Inflammatory macrophage (primary cell): ENCODE measurements at places on chromosomes 12 and 14.
A peak's percentile ranks its signal among the peaks of the same experiment; 100 is the strongest.

DNA sequence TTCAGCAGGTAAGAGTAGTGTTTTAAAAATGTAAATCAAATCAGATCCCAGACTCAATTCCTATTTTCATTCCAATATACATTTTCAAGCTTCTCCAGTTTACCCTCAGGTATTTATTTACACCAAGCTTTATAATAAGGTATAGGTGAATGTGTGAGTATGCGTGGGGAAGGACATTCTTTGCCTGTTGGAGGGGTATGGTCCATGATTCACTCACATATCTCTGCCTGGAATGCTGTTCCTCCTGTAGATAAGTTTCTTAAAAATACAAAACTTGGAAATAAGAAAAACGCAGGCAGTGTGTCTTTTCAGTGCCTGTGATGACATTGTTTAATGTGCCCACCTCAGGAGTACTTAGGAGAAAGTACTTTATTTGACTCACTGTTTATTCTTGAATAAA lies 118.6 kb downstream of the CCDC91 start:
- DNase-seq, result no peak

- no peak for DNase-seq
Observed at GRCh38 chr12:39393179-39393578, 49.7 kb downstream of the KIF21A start.

DNA sequence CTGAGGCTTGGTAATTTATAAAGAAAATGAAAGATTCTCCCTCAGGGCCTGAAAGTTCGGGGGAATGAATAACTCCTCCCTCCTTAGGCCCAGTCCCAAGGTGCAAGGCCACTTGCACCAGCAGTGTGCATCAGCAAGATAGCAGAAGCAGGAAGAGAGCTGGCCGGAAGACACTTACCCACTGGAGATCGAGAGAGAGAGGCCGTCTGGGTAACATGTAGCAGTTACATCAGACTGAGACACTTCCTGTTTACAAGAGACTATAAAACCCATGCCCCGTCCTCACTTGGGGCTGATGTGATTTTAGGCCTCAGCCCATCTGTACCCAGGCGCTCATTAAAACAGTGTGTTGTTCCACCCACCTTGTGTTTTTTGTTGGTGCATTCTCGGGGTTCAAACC lies 85.2 kb downstream of the TMTC3 start:
- DNase-seq, result no peak

GRCh38 chr14:94045563-94046345 lies 19.6 kb downstream of the OTUB2 start:
- no peak for DNase-seq

- no peak for DNase-seq
Observed at GRCh38 chr12:12540261-12541013, 22.2 kb downstream of the DUSP16 start.

DNA sequence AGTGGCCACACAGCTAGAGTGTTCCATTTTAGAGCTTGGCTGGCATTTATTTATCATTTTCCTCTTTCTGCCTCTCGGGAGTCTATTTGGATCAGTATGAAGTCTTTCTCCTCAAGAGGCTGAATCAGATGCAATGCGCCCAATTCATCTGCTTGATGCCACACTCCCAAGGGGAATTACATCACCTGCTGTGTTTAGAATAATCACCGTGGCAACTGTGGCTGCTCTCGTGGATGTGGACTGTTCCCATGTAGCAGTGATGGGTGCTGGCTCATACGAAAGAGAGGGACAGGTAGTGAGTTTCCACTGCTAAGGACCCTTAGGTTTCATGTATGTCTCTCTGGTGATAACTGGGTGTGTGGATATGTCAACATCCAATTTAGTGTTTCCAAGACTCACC lies 70.7 kb downstream of the SRRM4 start:
- DNase-seq, result no peak

DNA sequence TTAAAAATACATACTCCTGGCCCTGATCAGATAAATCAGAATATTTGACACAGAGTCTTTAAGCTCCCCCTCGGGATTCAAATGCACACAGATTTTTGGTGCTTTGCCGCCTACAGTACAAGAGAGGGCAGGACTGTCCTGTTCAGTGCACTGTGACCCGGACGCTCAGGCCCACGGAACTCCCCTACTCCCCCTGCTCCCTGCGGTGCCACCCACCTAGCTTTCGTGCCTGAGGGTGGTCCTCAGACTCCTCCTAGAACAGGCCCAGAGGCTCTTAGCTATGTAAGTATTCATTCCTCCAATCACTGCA lies 13.7 kb upstream of the SERPINA3 start:
- no peak for DNase-seq

GRCh38 chr14:99644035-99644587 lies 818 bp upstream of the HHIPL1 start:
- no peak for DNase-seq

DNA sequence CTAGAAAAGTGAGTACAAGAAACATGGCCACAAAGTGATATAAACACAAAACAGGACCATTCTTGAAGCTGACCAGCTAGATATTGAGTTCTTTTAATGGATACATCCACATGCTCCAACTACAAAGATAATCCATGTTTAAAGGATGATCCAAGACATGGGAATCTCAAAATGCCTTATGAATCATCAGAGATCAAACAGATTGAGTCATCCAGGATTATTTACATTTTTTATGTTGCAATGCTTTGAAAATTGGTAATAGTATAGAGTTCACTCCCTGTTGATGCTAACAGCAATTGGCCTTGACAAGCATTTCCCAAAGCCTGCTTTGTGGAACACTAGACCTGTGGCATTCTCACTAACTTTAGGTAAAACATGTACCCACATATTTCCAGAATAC lies 293.0 kb upstream of the TBX3 start:
- no peak for DNase-seq

DNA sequence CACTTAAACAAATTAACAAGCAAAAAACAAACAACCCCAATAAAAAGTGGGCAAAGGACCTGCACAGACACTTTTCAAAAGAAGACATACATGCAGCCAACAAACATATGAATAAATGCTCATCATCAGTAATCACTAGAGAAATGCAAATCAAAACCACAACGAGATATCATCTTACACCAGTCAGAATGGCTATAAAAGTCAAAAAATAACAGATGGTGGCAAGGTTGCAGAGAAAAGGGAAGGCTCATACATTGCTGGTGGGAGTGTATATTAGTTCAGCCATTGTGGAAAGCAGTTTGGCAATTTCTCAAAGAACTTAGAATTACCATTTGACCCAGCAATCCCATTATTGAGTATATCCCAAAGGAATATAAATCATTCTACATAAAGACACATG lies 34.6 kb upstream of the NT5DC3 start:
- no peak for DNase-seq

- DNase-seq, result no peak
Observed at GRCh38 chr14:105888784-105889665, 362.6 kb downstream of the TMEM121 start.

GRCh38 chr14:104135904-104136471 lies 2.4 kb upstream of the KIF26A start:
- no peak for DNase-seq

GRCh38 chr14:69673104-69673503 lies 61.7 kb downstream of the SUSD6 start:
- no peak for DNase-seq

DNA sequence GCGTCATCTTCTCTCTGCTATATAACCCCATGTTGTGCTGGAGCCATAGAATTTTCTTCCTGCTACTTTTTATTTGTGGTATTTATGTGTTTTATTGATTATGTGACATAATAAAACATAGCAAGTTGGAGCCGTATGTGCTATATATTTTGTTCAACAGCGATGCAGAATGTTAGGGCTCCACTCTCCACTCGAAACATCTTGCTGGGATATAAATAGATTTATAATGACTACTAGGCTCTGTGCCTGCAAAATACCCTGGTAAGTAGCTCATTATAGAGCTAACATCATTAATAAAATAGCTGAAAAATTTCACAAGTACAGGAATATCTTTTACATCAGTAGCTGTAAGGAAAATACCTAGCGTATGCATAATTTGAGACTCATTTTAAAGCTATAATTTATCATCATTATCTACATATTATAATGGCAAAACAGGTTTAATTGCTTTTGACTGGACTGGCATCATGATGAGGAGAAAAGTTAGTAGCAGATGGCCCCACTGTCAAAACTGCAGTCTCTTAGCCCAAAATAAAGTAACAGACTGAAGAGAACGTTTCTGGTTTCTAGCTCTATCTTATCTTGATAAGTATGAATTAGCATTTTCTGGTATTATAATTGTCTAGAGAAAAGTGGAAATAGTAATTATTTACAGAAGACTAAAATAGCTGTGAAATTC lies 263.0 kb downstream of the NEDD1 start:
- no peak for DNase-seq

DNA sequence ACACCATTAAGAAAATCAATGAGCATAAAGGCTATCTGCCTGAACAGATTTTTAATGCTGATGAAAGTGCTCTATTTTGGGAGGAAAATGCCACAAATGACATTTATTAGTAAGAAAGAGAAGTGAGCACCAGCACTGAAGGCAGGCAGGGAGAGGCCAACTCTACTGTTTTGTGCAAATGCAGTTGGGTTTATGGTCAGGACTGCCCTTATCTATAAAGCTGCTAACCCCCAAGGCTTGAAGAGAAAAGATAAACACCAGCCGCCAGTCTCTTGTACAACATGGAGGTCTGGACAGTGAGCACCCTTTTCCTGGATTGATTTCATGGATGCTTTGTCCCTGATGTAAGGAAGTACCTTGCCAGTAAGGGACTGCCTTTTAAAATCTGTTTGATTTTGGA lies 246.8 kb upstream of the SFSWAP start:
- DNase-seq, result no peak

DNA sequence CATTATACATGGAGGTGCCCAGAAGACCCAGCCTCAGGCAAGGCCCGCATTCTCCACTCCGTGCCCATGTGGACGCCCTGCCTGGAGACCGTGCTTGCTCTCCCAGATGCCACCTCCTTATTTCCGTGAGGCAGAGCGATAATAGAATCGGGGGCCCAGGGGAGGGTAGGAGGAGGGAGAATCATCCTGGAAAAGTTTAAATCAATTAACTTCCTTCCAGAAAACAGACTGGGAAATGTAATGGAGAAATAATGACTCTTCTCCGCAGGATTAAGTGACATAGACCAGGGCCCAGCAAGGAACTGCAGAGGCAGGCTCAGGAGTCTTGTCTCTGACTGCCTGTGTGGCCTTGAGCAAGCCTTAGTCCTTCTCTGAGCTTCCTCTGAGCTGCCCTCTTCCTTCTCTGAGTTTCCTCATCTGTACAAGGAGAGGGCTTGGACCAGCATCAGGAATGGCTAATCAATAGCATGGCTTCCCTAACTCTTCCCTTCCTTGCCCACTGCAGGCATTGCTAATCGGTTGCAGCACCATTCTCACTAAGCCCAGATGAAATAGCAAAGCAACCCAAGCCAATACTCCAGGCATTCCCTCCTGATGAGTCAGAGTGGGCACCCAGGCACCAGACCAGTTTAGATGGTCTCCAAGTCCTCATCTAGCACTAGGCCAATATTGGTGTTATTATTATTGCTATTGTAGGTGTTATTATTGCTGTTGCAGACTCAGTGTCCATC lies 11.3 kb upstream of the FAM222A start:
- no peak for DNase-seq

- no peak for DNase-seq
Observed at GRCh38 chr12:4932576-4932975, 22.9 kb downstream of the KCNA1 start.

DNA sequence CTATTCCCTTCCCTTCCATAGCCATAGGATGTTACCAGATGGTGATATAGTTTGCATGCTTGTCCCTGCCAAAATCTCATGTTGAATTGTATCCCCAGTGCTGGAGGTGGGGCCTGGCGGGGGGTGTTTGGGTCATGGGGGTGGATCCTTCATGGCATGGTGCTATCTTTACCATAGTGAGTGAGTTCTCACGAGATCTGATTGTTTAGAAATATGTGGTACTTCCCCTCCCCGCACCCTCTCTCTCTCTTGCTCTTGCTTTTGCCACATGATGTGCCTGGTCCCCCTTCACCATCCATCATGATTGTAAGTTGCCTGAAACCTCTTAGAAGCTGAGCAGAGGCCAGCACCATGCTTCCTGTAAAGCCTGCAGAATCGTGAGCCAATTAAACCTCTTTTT lies 181.3 kb downstream of the CAND1 start:
- DNase-seq, result peak; percentile 50

DNA sequence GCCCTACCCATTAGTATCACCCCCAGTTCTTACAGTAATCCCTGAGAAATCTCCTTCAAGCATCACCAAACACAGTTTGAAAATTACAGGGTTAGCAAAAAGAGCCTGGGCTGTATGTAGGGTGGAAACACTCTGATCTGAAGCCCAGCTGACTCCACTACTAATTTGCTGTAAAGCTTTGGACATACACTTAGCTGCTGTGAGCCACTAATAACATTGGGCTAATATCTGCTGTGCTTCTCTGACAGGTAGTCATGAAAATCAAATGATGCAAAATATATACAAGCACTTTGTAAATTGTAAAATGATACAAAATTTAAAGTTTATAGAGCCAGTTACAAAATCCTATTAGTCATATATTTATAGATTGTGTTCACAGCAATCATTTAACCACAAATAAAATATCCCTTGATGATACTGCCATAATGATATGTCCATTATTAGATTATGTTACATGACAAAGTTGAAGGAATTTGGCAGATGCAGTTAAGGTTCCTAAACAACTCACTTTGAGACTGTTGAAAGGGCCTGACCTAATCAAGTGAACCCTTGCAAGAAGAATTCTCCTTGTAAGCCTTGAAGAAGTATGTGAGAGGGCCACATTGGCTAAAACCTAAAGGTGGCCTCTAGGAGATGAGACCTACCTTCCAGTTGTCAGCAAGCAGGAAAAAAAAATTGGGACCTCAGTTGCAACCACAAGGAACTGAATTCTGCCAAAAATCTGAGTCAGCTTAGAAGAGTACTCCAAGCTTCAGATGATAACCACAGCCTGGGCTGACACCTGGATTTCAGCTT lies 19.0 kb downstream of the TWF1 start:
- DNase-seq, result no peak

GRCh38 chr12:76864791-76865400 lies 13.9 kb downstream of the CSRP2 start:
- no peak for DNase-seq

GRCh38 chr14:27995691-27996090 lies 770.9 kb upstream of the FOXG1 start:
- no peak for DNase-seq

GRCh38 chr12:30646821-30647220 lies 48.8 kb downstream of the IPO8 start:
- no peak for DNase-seq

DNA sequence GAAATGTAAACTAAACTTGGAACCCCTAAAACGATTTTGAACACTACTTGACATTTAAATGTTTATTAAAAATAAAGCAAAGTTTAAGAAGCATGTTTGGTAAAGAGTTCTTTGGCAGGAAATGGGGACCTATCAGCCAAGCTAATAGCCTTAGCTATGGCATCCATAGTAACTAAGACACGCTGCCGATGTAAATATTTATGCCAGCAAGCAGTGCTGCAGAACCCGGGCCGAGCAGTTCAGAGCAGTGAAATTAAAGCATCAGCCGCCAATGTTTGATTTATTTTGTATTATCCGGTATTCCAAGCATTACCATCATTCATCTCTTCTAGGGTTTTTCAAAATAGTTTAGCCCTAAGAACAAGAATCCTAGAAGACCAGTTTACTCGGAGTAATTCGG lies 61.6 kb downstream of the PPP2R5C start:
- no peak for DNase-seq
